NCI-H1436 treated with DMSO at 0.1 percent for 48 hours (cell line): ENCODE measurements at places on chromosomes 11 and 22.

DNA sequence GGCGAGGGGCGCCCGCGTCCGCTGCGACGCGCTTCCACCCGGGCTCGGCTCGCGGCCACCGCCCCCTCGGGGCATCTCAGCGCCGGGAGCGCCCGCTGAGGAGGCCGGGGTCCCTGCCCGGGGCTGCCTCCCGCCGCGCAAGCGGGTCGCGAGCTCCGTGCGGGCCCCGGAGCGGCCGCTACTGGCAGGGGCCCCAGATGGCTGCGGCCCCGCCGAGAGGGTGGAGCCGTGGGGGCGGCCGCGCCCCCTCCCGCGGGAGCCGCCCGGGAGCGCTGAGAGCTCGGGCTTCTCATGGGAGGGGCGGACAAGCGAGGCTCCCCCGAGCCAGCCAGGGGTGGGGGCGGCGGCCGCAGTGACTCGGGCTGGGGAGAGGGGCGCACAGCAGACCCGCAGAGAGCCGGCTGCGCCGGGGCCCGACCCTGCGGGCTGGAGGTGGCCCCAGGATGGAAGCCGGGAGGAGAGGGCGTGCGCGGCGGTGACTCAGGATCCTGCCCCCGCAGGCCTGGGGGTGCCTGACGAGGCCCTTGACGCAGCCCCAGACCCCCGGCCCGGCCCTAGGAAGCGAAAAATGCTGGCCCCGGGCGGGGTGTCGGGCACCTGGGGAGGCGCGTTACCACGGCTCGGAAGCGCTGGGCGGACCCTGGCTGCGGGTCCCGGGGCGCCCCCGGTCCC, 603 bp upstream of the ZFTA start:
- DNase-seq: no peak

- DNase-seq: no peak
These were observed 26.9 kb upstream of the TESMIN start for GRCh38 chr11:68778205-68778604.

- DNase-seq: peak; percentile 38
These were observed 780.9 kb downstream of the BRD1 start for GRCh38 chr22:49046546-49047361.

GRCh38 chr22:22369964-22370270, 125.3 kb downstream of the VPREB1 start:
- no peak for DNase-seq

- no peak for DNase-seq
These were observed 8.3 kb downstream of the KRTAP5-11 start for GRCh38 chr11:71574418-71574817.

GRCh38 chr11:46918083-46918787, at the start of gene LRP4:
Gene LRP4 (minus strand): TSS chr11:46918550. CDS start chr11:46918379, 171 bp downstream.
- no peak for DNase-seq

DNA sequence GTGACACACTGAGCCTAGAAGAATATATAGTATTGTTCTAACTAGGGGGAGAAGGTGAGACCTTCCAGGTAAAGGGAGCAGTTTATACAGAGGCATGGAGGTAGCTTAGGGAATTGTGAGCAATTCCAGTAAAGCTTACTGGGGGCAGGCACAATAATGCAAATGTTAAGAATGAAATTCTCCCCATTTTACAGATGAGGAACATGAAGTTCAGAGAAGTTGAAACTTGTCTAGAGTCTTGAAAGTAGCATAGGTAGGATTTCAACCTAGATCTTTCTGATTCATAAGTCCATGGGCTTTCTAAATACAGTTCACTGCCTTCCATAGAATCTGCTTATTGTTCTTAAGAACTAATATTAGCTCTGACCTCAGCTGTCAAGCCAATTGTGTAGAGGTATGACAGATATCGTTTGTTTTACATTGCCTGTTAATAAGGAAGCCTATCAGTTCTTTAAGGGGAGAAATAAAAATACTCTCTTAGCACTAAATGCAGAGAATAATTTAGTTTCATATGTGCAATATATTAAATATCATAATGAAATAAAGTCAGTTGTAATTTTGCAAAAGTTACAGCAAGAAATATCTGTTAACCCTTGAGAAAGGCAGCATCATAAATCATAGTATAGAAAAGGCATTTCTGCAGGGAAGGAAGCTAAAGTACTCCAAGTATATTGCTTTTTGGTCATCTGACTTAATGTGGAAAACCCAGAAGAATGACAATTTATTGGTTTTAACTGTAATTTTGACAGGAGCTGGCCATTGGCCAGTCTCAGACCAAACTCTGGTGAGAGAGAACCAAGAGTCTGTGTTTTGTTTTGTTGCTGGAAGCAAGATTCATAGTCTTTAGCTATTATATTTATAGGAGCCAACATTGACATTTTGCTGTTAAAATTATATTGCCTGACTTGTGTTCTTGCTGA, 181.8 kb downstream of the UVRAG start:
- DNase-seq: no peak

GRCh38 chr11:43541993-43542392, 138.5 kb upstream of the HSD17B12 start:
- DNase-seq: no peak

GRCh38 chr22:33539902-33540751, 380.1 kb downstream of the LARGE1 start:
- no peak for DNase-seq

DNA sequence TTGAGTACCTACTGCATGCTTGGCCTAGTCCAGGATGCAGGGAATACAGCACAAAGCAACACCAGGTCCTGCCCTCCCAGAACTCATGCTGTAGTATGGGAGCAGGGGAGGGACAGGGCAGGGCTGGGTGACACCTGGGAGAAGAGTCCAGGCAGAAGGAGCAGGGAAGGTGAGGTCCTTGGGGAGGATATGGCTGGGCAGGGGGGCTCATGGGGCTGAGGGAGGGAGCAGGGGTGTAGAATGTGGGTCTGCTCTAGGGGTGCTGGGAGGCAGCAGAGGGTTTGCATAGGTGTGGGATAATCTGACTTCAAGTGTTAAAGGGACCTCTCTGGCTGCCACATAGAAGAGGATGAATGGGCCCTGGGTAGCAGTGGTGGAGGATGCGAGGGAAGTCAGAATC, 4.8 kb downstream of the TOP3B start:
- no peak for DNase-seq

- DNase-seq: no peak
These were observed 6.8 kb upstream of the GALNT18 start for GRCh38 chr11:11628651-11629050.

DNA sequence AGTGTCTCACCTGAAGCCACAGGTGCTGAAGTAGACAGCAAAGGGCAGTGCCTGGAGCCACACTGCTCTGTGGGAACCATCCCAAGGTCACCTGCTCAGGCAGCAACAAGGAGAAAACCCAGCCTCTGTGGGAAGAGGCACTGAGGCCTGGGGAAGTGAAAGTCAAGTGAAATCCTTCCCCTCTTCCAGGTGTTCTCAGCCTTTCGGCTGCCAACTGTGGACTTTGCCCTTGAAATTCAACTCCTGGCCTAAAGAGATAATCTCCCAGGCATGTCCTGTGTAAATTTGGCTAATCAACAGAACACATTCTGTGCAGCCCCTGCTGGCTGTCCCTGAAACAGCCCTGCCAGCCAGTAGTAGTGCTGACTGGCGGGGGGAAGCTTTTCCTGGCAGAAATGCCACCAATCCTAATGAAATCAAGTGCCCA, 112.1 kb downstream of the RPL27A start:
- DNase-seq: no peak

DNA sequence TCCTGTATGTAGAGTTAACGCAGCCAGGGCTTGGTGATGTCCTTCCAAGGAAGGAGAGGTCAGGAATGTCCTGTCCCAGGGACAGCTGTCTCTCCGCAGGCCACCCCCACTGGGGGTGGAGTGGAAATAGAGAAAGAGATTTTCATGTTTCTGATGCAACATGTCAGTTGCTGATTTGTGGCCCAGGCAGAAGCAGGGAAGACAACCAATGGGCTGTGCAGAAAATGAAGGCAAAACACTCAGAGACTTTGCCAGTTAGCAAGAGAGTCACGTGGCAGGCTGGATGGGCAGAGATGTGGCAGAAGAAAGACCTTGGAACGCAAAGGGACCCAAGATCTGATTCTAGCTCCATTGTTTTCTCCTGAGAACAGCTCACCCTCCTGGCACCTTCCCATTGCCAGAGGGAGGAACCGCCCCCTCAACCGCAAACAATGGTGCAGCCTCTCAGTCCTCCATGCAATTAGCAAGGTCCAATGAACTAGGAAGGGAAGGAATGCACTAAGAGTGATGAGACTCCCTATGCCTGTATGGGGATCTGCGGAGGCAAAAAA, 71.0 kb downstream of the SYN3 start:
- DNase-seq: no peak

GRCh38 chr11:2621894-2622293, 77.9 kb downstream of the KCNQ1OT1 start:
- DNase-seq: no peak

- DNase-seq: no peak
These were observed 12.9 kb upstream of the CD3E start for GRCh38 chr11:118291477-118292135.

GRCh38 chr11:118806400-118806799, 15.4 kb upstream of the DDX6 start:
- DNase-seq: no peak

- DNase-seq: no peak
These were observed 6.7 kb upstream of the VSIG10L2 start for GRCh38 chr11:125939081-125939521.

GRCh38 chr11:133104009-133104744, 428.1 kb downstream of the OPCML start:
- DNase-seq: no peak

- DNase-seq: no peak
These were observed 32.9 kb upstream of the APOL5 start for GRCh38 chr22:35684732-35685131.

DNA sequence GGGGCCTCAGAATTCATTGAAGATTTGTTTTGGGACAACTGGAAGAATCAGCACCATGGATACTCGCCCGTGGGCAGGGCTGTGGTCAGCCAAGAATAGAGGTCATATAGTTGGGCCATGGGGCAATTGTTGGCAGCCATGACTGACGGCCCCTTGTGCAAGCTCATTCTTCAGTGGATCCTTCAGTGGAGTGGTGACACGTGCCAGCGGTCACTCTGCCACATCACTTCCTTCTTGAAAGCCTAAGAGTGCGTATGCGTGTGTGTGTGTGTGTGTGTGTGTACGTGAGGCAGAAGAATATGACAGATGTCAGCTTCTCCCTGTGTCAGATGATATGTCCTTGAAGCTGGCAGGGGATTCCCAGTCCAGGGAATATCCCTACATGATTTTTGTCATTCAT, 1.8 kb upstream of the IL18BP start:
- DNase-seq: no peak

DNA sequence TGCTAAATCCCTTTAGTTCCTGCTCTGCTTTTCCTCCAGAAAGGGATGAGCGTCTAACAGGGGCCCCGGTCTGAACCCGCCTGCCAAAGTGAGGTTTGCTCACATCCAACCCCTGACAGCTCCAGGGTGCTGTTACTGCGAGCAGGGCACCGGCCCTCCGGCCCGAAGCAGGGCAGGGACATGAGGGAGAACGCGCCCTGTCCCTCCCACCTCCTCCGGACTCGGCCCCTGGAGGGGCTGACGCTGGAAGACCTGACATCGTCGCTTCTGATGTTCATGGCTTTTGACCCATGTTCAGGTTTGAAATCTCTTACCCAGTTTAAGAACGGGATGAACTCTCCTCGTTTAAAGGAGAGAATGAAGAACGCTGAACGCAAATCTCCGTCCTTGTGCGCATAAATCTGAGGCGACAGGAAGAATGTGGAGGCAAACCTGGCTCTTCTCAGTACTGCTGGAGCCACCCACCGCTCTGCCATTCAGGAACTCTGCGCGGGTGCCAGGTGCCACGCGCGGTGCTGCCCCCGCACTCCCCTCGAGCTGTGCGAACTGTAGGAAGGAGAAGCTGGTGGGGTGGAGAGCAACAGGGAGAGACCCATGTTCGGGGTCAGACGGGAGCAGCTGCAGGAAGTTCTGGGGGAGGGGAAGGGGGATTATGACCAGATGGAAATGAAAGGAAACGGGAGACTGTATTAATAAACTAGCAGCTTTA, 826 bp upstream of the EEF1G start:
- no peak for DNase-seq

DNA sequence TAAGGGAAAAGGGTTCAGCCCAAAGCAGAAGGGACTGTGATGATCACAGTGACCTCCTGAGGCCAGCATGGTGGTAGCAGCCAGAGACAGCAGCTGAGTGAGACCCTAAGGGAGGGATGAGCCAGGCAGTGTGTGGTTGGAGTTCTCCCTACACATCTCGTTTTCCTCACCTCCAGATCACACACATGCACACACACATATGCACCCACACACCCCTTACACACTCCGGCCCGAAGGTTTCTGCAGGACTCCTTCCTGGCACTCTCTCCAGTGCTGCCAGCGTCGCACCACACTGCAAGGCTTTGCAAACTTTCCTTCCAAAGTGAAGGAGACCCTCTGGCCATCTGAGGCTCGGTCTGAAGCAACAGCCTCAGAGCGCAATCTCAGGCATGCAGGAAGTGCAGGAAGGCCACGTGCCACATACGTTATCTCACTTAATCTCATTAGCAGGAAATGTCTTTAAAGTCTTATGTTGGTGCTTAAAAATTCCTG, 26.9 kb upstream of the TP53I11 start:
- DNase-seq: no peak
